ENCODE measurements at places on chromosomes 7 and 10.
A peak's percentile ranks its signal among the peaks of the same experiment; 100 is the strongest.

- no peaks in the 10 kb centered on the region for H3K36me3 ChIP-seq
- H3K27ac ChIP-seq = no peak overlapping the region
- no peak overlapping the region for H3K4me3 ChIP-seq
- no peak for DNase-seq
Measured at GRCh38 chr7:144470078-144470477, 66.6 kb upstream of the NOBOX start.

DNA sequence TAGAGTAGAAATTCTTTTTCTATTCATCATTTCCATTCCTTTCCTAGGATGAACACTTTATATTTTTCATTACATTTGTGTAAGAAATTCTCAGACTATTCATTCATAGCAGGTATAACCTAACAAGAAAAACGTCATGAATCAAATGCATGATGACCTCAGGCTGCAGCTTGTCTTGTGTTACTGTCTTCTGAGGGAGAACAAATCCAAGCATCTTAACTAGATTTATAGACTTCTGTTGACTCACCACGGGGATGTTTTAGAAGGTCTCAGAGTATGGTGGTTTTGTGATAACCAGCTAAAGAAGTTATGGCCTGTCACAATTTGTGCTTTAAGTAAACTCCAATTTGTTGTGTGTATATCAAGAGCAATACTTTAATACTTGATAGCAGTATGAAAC lies 102.7 kb downstream of the ANKRD7 start:
- no peaks in the 10 kb centered on the region for H3K36me3 ChIP-seq
- no peaks in the 10 kb centered on the region for H3K27me3 ChIP-seq
- H3K4me1 ChIP-seq = no peaks in the 10 kb centered on the region
- DNase-seq = no peak
- H3K27ac ChIP-seq = no peak overlapping the region

DNA sequence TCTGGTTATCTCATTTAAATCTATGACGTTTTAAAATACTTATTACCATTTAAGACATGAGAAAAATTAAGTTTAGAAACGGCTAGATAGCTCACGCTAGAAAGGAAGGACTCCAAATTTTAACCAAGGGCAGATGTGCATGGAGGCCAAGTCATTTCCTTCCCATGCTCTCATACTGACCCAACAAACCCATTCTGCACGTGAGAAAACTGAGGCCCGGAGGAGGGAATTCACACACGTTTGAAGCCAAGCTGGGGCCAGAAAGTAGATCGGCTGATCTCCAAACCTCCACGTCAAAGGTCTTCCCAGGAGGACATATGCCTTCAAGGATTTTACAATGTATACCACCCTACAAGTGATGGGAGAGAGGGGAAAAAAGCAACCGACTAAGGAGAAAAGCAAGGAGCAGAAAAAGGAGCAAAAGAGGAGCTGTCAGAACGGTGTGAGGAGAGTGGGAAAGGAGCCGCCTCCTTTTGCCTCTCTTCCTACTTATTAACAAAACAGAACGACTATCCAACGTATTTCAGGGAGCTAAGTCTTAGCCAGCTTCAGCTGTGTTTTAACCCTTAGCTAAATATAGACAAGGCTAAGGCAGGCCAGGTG lies 645 bp upstream of the SIRT1 start:
- peaks cover 16% of the 10 kb centered on the region for H3K4me1 ChIP-seq
- peak overlapping the region; percentile 43 for H3K27ac ChIP-seq
- peaks cover 18% of the 10 kb centered on the region for H3K36me3 ChIP-seq
- no peak for DNase-seq
- H3K4me3 ChIP-seq = peak overlapping the region; percentile 75

DNA sequence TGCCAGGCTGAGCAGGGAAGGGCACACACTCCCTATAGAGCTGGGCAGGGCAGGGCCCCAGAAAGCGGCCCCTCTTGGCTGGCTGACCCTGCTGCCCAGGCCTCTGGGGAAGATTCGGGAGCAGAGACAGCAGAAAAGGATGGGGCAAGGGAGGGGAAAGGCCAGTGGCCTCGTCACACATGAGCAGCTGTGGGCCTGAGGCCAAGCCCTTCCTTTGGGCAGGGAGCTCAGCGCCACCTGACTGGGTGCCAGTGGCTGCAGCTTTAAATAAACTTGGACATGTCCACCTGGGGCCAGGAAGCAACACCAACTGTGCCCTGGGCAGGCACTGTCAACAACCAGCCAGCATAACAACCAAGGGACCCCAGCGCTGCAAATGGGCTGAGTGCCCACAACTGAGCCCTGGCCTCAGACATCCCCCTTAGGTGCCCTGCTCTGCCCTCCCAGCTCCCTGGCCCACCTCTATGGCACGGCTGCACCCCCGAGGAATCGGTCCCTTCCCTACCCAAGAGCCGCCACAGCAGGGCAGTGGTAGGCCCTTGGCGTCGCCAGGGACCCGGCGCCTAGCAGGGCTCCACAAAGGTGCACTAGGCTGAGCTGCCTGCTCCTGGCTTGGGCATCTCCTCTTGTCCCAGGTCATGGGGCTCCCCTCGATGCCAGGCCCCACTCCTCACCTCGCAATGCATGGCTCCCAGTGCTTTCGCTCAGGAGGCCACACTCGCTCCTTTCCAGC lies 2.6 kb downstream of the CAMK2B start:
- no peak for DNase-seq
- peaks cover 20% of the 10 kb centered on the region for H3K27me3 ChIP-seq
- H3K4me1 ChIP-seq = no peaks in the 10 kb centered on the region
- no peaks in the 10 kb centered on the region for H3K36me3 ChIP-seq
- no peak overlapping the region for H3K4me3 ChIP-seq
- H3K27ac ChIP-seq = no peak overlapping the region

- H3K4me3 ChIP-seq = no peak overlapping the region
- no peaks in the 10 kb centered on the region for H3K4me1 ChIP-seq
- H3K27me3 ChIP-seq = no peaks in the 10 kb centered on the region
Measured at GRCh38 chr10:29563420-29564035, 71.2 kb downstream of the SVIL start.

- no peak overlapping the region for H3K27ac ChIP-seq
- H3K4me3 ChIP-seq = no peak overlapping the region
- peaks cover 39% of the 10 kb centered on the region for H3K4me1 ChIP-seq
Measured at GRCh38 chr7:130288829-130289228, 4.1 kb upstream of the CPA4 start.

All from PC-3 (cell line).